Activated naive CD4-positive, alpha-beta T cell treated with anti-CD3 and anti-CD28 coated beads, Interleukin-2, amount 50 U/mL, for 72 hours (primary cell): ENCODE measurements at places on chromosomes 3 and 15. TPM values are rescaled to one million over a fixed set of nuclear protein-coding genes. Genes with fewer than 3 reads are reported as not detected.

DNA sequence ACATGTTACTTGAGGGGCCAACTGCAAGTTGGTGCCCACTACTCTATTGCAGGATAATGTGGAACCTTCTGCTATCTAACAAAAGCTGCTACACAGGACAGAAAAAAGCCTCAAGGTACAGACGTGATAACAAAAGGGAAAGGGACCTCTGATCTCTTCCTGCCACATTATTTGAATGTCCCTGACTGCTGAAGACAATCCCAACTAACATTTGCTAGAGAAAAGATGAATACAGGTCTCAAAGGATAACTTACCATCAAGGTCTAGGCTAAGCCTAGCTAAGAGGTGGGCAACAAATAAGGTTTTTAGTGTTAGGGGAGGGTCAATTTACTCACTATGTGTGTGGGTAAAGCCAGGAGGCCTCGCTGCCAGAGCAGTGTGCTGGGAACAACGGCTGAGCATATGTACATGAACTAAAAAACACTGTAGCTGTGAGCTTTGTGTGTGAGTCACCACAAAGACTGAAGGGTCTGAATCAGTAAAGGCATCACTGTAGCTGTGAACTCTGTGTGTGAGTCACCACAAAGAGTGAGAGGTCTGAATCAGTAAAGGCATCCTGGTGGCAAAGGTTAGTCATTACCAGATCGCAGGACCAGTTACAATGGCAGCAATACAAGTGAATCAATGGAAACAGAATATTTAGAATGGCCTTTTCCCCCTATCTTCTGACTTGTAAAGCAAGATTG, 111.7 kb downstream of the LMLN start:
- DNase-seq = peak; percentile 70

Gene GPR149
- total RNA-seq = not detected

DNA sequence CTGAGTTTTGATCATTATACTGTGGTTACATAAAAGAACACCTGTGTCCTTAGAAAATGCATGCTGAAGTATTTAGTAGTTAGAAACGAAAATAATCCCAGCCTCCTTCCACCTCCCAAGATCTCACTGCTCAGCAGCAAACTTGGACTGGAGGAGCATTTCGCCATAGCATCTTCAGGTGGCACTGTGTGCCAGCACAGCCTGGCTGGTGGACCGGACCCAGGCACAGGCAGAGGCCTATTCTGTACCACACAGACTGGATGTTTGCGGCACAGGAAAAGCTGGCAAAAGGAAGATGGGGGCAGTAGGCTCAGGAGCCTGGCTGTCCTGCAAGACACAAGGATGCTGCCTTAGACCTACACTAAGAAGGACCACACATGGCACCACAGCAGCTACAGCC, 10.2 kb downstream of the STIMATE start:
- no peak for DNase-seq

GRCh38 chr15:52503788-52504496, 24.7 kb downstream of the MYO5A start:
- no peak for DNase-seq

DNA sequence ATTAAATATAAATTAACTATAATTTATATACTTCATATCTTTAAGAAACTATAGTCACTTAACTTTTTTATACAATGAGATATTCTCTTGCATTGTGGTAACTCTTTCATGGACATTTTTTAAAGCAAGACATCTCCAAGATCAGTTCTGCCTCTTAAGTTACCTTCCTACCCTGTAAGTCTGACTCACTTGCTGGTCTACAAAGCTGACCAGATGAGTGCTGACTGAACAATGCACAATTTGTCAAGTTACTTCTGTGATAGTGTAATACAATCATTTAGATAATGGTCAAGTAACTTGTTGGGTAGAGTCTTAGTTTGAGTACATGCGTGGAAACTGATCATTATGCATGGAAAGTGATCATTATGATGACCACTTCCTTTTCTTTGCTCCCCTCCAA, 145.9 kb downstream of the MEIS2 start:
- no peak for DNase-seq

GRCh38 chr3:58404396-58404795, 29.2 kb downstream of the PDHB start:
- DNase-seq = no peak

- DNase-seq = no peak
These were observed 18.8 kb upstream of the PLXND1 start for GRCh38 chr3:129625072-129625874.

- DNase-seq = no peak
These were observed 2.2 kb downstream of the DNAJC19 start for GRCh38 chr3:180987344-180987743.

Gene KCNMB2
- total RNA-seq = not detected

DNA sequence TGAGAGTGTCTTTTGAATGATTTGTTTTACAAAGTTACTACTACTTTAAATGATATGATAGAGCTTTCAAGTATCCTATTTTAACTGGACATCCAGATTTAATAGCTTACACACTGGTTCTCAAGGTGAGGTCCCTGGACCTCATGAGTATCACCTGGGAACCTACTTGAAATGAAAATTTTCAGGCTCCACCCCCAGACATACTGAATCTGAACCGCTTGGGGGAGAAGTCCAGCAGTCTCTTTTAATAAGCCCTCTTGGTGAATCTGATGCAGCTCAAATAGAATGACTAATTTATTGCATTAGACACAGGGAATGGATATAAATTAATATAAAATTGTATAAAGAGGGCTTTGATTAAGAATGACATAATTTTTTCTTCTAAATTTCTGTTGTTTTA, 29.4 kb upstream of the SLITRK3 start:
- DNase-seq = no peak

Gene ASB14
- total RNA-seq = not detected
